Pancreas (tissue), 10 donors: ENCODE measurements at places on chromosomes 1 and 21.
A peak's percentile ranks its signal among the peaks of the same experiment; 100 is the strongest.

DNA sequence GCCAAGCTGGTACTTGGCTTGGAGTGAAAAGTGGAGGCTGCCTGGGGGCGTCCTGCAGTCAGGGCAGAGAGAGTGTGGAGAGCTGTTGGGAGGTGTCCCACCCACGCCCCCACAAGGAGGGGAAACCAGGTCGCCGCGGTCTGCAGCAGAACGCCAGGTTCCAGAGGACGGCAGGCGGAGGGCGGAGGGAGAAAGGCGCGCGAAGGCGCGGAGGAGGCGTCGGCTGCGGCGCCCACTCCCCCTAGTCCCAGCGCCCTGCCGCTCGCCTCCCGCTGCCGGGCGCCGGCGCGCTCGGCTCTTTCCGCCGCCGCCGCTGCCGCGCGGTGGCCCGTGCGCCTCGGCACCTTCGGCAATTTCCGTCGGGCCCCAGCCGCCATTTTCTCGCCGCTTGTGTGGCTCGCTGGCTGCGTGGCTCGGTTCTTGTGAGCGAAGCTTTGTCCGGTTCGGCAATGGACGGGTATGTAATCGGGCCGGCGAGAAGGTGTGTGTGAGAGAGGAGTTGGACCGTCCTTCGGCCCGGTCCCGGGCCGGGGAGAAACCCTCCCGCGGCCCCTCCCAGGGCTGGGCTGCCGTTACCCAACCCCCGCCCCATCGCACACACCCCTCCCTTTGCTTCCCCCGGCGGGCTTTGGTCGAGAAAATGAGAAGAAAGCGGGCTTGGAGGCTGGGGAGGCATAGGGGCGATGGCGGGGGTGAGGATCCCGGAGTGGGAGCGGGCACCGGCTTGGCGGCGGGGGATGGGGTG is at the start of gene PTBP2:
PTBP2 (plus strand) TSS at position 369 of the 745 bp plus-strand sequence; CDS start at position 450, 81 bp downstream.
- peak; percentile 72 for DNase-seq

DNA sequence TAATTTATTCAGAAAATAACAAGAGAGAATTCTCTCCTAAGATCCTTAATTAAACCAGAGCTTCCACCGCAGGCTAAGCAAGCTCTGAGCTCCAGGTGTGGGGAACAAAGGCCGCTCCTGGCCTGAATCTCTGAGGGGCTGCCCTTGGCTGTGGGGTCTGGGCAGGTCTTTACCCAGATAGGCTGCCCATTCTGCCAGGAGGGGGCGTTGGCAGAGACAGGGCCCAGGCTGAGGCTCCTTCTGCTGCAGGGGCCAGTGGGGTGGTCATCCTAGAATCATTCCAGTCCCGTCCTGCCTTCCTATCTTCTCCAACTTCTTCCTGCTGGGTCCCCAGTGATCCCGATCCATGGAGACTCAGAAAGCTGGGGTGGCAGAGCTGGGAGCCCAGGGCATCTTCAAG is 82.9 kb upstream of the POU3F1 start:
- DNase-seq = no peak

DNA sequence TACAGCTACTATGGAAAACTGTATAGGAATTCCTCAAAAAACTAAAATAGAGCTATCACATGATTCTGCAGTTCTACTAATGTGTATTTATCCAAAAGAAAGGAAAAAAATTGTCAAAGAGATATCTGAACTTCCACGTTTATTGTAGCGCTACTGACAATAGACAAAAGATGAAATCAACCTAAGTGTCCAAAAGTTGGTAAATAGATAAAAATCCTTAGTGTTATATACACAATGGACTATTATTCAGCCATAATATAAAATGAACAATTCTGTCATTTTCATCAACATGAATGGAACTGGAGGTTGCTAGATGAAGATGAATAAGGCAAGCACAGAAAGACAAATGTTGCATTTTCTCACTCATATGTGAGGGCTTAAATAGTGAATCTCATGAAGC is 1492.1 kb downstream of the MRPL39 start:
- DNase-seq = no peak

DNA sequence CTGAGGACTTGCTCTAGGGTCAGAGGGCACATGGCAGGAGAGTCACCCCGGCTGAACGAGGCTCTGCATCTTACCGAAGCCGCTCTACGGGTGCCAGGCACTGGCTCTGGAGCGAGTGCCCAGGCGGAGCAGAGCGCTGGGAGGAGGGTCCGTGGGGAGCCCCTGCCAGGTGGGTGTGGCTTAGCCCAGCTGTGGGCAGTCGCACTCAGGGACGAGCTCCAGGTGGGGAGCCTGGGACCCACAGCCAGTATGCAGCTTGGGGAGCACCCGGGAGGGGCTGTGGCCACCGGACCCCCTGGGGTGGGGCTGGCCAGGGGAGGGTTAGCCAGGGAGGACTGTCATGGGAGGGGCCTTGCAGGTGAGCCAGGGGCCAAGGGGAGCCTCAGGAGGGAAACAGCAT is 3.8 kb downstream of the AGRN start:
- DNase-seq = peak; percentile 76

- peak; percentile 54 for DNase-seq
Observed at GRCh38 chr21:42465008-42465802, 30.8 kb downstream of the RSPH1 start.

DNA sequence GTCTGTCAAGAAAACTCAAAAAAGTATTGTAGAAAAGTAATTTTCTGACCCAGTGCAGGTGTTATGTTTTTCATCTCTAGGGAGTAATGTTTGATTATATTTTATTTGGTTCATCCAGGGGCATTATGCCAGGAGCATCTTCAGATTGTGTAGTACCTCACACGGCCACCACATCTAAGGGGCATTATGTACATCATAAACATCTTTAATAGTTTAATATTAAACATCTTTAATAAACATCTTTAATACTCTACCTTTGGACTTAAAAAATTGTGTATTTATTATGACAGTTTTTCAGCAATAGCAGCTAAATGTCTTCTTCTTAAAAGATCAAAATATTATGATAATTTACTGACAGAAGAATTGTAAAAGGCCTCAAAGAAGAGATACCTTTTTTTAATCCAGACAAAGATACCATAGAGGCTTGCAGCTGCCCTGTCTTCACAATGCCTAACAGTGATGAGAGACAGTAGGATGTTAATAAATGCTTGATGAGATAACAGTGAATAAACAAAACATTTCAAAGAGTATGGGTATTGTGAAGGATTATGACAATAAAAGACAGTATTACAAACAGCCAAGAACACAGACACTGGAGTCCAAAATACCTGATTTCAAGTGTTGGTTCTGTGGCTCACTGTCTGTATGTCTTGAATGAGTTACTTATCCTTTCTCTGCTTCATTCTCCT is 240.9 kb upstream of the ADGRL2 start:
- DNase-seq = no peak

- no peak for DNase-seq
Observed at GRCh38 chr1:157739229-157739901, 37.6 kb downstream of the FCRL2 start.

- DNase-seq = no peak
Observed at GRCh38 chr1:35856964-35857363, 26.0 kb upstream of the AGO1 start.

DNA sequence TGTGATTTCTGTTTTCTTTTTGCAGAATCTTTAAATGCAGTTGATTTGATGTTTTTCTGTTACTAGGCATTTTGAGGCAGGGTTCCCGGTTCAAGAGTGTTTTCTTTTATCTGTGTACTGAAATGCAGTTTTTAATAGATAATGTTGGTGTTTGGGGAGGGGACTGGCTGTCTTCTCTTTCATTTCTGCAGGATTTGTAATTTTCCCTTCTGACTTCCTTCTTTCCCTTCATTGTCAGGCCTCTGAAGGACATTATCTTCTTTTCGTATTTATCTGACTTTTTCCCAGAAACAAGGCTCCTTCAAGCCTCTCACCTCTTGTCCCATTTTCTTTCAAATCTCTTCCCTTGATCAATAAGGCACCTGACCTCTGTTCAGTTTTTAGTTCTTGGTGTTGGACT is 1.5 kb upstream of the GALNT2 start:
- no peak for DNase-seq
